ENCODE measurements at places on chromosomes 11 and 22.
A peak's percentile ranks its signal among the peaks of the same experiment; 100 is the strongest.

GRCh38 chr11:75151346-75152047, 590 bp downstream of the SLCO2B1 start:
- DNase-seq, result no peak

DNA sequence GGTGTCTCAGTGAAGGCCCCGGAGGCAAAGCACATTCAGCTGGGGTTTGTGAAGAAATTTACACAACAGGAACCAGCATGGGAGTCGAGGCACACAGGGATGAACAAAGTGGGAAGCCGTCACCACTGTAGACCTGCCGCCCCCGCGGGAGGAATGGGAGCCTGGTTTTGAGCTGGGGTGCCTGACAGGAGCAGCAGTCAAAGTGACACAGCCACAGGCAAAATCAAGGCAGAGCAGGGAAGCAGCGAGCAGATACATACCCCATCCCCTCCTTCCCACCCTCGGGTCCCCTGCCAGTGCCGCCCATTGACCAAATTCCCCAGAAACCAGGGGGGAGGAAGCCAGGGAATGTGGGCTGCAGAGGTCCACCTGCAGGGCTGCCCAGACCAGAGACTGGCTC, 20.8 kb downstream of the P2RX3 start:
- DNase-seq, result no peak

GRCh38 chr11:117371453-117371852, 43.8 kb downstream of the CEP164 start:
- DNase-seq, result no peak

DNA sequence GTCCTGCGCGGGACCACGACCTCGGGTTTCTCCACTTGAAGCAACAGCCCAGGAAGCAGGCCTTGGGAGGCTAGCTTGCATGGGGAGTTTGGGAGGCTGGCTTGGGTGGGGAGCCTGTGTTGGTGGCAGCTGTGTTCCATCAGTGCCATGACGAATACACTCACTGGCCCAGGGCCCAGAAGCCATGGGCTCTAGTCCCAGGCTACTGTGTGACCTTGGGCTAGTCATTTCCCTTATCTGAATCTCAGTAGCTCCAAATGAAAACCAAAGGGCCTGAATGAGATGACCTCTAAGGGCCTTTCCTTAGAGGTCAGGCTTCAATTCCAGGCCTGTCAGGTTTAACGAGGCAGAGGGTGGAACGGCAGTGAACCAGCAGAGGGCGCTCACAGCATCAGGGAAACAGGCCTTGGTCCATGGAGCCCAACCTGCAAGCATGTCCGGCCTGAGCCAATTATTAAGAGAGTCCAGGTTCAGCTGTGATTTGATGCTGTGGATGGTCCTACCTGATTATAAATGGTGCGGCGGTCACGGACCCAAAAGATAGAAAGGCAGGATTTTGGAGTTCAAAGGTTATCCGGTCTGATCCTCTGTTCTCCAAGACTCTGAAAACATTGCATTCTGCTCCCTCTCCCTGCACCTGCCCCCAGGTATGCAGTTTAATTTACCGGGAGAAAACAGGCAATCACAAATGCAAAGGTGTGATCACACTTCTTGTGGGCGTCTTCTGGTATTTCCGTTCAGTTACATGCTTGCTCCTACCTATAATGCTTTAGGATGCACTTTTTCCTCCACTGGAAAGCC, 15.9 kb downstream of the PTPN5 start:
- peak; percentile 89 for DNase-seq

DNA sequence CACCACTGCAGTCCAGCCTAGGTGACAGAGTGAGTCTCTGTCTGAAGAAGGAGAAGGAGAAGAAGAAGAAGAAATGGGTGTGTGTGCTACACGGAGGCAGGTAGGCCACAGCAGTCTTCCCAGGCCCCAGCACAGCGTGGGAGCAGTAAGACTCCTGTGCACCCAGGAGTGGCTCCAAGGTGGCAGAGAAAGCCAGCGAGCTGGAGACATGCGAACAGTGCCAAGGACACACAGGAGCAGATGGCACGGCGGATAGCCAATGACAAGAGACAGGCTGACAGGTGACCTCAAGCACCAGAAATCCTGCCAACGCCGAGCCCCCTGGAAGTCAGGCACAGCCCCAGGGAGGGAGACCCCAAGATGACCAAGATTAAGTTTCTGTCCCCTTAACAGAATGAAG, 9.0 kb upstream of the SCGB1A1 start:
- no peak for DNase-seq

DNA sequence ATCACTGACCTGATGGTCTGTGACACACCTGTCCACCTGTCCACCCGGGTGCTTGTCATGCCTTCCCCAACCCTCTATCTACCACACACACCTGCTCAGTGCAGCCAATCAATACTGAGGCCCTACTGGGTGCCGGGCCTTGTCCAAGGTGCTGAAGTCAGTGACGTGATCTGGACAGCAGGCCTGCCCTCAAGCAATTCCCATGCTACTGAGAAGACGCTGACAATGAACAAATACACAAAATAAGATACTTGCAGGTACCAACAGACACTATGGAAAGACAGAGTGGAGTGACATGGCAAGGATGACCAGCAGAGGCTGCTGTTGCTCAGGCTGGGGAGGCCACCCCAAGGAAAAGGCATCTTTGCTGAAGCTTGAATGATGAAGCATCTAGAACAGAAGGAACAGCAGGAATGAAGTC, 21.2 kb downstream of the PLAAT3 start:
- peak; percentile 40 for DNase-seq

- DNase-seq, result peak; percentile 15
Observed at GRCh38 chr11:56819916-56820315, 71.4 kb upstream of the OR9G4 start.

DNA sequence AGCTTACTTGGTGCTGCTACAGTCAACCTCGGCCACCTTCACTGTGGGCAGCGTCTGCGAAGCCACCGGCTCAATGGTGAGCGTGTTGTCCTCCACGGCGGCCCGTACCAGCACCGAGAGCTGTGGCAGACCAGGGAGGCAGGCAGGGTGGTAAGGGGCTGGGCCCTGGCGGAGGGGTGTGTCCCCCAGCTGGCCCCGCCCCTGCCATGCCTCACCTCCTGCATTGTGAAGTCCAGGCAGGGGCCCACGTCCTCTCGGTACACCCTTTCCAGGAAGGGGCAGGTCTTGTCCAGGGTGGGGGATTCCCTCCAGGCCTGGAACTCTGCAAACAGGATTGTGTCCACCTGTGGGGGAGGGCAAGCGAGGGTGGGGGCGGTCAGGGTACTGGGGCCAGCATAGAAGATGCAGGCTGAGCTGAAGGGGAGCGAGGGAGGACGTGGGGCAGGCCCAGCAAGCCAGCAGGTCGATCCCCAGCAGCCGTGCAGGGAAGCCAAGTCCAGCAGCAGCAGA, 12.8 kb downstream of the RAB3IL1 start:
- DNase-seq, result no peak

DNA sequence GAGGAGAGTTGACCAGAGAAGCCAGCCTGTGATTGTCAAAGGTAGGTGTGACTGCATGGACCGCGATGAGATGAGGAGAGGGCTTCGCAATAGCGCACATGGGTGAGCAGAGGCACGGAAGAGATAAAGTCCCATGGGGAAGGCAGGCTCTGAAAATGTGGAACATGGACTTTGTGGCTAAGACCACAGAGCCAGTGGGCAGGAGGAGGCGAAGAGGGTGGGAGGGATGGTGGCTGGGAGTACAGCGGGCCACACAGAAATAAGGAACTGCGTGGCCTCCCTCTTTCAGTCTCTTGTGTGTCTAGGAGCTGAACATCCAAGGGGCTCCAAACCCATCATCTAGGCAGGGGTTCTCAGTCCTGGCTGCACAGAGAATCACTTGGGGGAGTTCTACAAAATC, 98.6 kb downstream of the TENM4 start:
- no peak for DNase-seq

GRCh38 chr22:42489000-42489399, 30.6 kb downstream of the RRP7A start:
- no peak for DNase-seq

DNA sequence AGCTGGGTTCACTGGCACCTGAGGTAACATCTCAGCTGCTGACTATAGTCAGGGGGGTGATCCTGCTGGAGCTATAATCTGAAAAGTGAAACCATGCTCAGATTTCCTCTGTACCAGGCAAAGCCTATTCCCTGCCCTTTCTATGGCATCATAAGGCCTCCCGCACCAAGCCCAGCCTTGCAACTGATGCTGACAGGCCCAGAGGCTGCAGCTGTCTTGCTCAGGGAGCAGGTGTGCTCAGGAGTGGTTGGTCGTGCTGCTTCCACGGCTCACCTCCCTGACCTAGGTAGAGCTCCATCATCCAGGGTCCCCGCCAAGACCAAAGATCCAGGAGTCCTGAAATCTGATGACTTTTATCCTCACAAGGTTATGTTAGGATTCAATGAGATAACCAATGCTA, 121.7 kb downstream of the FEZ1 start:
- no peak for DNase-seq

- DNase-seq, result no peak
Observed at GRCh38 chr11:73381589-73381988, 5.4 kb downstream of the RELT start.

DNA sequence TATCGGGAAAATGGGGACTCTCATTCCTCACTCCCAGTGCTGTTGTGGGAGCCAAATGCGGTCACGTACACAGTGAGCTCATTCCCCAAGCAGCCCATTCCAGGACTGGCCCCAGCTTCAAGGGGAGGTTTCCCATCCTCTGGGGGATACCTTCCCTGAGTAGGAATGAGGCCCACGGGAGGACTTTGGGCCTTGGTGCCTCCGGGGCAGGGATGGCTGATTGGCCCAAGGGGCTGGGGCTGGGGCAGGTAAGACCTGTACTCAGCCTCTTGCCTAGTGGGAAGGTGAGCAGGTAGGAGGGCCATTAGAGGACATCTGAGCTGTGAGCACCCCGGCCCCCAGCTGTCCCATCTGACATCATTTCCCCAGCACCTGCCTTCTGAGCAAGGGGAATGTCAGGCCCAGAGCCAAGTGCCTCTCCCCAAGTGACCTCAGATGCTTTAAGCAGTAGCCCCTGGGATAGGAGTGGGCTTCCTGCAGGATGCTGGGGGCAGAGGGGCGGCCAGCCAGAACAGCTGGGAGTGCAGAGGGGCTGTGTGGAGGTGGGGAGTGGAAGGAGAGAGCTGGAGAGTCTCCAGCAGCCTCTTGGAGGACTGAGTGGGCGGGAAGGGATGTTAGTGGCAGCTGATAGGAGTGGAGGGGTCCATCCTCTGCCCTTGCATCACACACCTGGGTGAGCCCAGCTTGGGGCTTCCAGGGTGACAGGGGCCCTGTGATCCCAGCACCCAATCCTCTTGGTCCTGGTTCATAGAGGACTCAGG, 58.4 kb downstream of the CD82 start:
- DNase-seq, result no peak

DNA sequence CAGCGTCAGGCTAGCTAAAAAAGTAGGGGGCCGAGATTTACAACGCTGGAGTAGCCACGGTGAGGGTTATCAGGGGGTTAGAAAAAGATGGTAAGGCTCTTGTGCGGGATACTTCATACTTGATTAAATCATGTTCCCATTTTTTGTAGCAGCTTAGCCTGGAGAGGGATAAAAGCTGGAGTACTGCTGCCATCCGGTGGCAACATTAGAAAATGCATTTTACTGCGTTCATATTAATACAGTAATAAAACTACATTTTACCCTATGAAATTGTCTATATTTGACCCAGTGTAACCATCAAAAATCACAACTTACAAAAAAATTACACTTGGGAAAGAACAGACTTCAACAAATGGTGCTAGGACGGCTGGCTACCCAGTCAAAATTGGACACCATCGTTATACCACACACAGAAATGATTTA, 17.3 kb downstream of the RPUSD4 start:
- DNase-seq, result peak; percentile 52

DNA sequence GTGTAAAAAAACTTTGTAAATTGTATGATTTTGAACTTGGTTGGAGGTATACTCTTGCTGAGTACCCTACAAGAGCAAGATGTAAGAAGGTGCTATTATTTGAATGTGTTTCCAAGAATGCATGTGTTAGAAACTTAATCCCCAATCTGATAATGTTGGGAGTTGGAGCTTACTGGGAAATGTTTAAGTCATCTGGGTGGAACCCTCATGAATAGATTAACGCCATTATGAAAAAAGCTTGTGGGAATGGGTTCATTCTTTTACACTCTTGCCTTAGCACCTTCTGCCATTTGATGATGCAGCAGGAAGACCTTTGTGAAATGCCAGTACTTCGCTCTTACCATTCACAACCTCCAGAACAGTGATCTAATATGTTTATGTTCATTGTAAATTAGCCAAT, 498.3 kb downstream of the TMEM135 start:
- DNase-seq, result no peak

- DNase-seq, result peak; percentile 59
Observed at GRCh38 chr11:72239849-72240460, 4.0 kb downstream of the PHOX2A start.

DNA sequence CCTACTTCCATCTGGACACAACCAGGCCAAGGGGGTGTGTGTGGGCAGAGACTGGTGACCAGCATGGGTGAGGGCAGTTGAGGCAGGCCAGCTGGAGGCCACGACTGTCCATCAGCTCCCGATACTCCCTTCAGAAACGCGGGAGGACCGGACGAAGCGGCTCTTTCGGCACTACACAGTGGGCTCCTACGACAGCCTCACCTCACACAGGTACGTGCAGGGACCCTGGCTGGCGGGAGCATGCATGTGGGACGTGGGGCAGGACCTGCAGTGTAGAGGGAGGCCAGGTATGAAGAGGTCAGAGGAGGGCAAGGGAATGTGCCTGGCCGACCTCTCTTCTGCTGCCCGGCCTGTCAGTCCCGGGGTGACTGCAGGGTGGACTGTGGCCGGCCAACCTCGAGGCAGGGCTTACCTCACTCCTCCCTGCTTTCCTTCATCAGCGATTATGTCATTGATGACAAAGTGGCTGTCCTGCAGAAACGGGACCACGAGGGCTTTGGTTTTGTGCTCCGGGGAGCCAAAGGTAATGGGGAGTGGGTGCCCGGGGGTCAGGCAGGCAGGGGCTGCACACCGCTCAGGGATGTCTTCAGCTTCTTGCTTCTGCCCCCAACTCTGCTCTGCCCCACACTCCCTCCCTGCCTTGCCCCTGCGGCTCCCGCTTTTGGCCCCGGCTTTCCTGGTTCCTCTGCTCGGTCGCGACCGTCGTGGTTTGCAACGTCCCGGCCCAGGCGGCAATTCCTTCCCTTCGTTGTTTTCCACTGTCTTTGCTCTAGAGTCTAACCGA, 31.3 kb downstream of the SHANK3 start:
- peak; percentile 11 for DNase-seq

DNA sequence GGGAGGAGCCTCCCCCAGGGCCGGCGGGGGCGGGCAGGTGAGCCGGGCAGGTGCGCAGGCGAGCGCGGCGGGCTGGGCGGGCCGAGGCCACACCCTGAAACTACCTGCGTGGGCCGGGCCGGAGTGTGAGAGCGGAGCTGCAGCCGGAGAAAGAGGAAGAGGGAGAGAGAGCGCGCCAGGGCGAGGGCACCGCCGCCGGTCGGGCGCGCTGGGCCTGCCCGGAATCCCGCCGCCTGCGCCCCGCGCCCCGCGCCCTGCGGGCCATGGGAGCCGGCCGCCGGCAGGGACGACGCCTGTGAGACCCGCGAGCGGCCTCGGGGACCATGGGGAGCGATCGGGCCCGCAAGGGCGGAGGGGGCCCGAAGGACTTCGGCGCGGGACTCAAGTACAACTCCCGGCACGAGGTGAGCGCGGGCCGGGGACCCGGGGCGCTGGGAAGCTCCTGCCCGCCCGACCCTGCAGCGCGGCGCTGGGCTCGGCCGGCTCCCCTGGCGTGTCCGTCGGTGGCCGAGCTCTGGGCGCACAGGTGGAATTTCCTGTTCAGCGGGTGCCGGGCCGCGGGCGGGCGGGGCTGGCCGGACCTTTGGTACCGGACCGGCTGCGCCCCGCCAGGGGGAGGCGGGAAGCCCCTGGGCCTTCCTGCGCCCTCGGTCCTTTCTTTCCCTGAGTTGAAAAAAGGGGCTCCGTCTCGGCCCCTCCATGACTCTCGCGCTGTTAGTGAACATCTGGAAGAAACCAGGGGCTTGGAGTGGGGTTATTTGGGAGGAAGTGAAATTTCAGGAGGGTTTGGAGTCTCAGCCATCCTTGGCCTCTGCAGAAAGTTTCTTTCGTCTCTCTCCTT, at the start of gene ST14:
TSS of gene ST14 (plus strand) at position 126 of the 841 bp plus-strand sequence. CDS start at position 324, 198 bp downstream.
- DNase-seq, result peak; percentile 45

All from glutamatergic neuron (in vitro differentiated cells).